ENCODE measurements at places on chromosomes 11 and 22.

DNA sequence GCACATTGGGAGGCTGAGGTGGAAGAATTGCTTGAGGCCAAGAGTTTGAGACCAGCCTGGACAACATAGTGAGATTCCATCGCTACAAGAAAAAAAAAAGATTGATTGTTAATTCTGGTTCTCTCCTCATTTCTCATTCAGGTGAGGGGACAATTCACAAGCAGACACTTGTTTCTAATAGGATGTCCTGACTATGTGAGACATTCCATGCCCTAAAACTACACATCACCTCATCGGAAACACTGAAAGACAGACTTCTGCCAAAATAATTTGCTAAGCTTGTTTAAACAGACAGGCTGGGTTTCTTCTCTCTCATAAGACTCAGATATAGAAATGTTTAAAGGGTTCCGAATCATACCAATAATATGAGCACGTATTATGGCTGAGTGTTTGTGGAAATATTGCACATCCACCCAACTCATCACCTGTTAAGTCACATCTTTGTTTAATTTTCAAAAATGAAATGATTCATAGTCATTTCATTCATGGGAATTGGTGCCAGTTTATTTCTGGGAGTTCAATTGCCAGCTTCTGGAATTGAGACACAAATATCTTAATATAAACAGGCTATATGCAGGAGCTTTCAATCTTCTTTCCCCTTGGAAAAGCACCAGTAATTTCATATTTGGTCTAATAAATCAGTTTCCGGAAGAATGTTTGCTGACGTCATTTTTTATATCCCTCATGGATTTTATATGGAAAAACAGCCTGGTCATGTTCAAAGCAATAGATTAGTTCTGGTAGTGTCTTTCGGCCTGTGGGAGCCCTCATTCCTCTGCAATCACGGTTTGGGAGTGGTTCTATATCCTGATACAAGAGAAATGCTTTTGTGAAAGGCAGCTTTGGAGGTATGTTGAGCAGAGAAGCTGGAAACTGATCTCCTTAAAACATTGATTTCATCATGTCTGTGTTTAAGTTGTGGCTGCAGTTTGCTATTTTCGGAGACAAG lies 87.0 kb downstream of the BDNF start:
- no peak for DNase-seq

DNA sequence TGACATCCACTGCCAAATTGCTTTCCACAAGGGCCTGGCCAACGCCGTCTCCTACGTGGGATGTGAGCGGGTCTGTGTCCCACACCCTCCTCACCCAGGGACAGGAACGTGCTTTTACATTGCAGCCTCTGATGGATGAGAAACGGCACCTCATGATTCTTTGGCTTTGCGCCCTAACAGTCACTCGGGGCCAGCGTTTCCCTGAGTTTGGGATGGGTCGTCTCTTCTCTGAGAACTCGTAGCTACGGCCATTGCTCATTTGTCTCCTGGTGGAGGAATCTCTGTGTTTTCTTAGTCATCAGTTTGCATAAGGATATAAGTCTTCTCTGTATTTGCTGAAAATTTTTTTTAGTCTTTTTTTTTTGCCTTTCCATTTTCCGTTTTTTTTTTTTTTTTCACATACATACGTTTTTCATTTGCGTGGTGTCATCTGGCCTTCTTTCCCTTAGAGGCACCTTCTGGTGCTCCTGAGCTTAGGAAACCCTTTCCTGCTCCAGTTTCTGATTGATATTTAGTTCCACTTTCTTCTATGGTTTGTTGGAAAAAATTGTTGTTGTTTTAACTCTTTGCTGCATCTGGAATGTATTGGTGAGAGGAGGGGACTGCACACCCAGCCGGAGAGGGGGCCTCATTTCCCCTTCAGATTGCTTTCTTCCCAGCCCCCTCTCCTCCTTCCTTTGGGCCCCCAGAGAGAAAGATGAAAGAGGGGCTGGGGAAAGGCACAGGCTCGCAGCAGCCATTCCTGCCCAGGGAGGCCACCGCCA lies 12.0 kb downstream of the TNNT3 start:
- DNase-seq: no peak

DNA sequence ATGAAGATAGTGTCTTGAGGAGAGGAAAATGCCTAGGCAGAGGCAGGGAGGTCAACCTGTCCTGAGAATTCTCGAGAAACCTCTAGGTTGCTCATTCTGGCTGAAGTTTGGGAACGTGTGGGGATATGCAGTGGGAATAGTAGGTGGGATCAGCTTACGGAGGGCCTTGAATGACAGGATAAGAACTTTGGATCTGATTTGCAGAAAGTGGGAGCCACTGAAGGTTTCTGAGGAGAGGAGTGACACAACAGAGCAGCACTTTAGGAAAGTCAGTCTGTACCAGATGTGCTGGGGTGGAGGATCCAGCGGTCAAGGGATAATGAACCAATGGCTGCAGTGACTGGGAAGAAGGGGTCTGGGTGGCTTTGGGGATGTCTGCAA lies 2.4 kb downstream of the CD82 start:
- no peak for DNase-seq

- DNase-seq: no peak
Measured at GRCh38 chr11:46256540-46257001, 20.9 kb upstream of the CREB3L1 start.

DNA sequence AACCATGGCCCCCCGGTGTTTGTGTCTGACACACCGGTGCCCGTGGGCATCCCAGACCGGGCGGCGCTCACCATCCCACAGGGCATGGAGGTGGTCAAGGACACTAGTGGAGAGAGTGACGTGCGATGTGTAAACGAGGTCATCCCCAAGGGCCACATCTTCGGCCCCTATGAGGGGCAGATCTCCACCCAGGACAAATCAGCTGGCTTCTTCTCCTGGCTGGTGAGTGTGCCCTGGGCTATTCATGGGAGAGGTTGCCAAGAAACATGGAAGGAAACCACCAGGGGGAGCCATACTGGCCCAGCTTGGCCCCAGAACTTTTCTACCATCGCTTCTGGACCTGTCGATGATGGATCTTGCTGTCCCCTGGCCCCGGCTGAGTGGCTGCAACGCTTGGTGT lies 36.5 kb downstream of the PRDM11 start:
- DNase-seq: no peak

GRCh38 chr11:27699926-27700350 lies 317 bp downstream of the BDNF start:
- no peak for DNase-seq

DNA sequence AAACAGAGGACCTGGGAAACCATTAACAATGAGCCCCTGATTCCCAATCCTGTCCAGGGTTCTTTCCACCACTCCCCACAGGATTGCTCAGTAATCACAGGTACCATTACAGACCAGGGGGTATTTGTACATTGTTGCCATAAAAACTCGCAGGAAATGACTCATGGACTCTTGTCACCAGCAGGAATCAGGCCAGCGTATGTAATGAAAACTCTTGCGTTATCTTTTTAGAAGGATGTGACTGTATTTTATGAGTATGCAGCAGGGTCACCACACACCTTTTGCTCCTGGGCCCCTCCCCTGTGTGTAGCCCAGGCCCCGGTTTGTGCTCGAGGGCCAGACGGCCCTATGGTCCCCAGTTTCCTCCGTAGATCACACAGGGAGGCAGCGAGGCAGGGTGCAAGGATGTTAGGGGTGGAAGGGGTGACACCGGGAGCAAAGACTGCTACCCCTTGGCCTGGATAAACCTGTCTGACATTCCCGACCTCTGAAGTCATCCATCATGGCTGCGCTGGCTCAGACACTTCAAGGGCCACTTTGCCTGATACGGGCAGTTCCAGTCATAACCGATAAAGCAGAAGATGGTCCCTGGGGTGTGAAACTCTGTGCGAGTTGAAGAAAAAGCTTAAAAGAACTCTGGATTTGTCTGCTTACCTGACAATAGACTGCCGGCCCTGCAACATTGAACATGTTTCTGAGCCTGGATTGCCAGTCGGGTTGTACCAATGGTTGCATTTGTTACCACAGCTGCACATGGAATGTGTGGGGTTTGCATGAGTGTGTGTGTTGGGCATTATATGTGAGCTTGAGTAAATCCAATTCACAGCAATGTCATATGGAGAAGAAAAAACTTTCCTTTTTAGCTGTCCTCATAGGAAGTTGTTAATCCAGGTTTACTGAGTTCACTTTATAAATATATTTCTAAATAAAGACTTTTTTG lies 56.9 kb downstream of the MICAL2 start:
- no peak for DNase-seq

- no peak for DNase-seq
Measured at GRCh38 chr22:28297504-28297903, 378.4 kb upstream of the PITPNB start.

DNA sequence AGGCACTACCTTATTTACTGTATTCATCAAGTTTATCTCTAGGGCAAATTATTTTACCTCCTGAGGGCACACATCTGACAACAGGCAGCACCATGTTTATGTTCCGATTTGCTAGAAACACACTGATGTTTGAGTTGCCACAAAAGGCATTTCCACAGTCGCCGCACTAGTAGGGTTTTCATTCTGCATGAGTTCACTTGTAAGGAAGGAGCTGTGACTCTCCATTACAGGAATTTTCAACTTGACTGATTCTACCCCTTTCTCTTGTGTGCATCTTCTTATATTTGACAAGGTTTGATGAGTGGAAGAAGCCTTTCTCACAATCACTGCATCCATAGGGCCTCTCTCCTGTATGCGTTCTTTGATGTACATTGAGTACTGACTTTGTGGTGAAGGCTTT lies 455.9 kb upstream of the CNTN5 start:
- no peak for DNase-seq

- no peak for DNase-seq
Measured at GRCh38 chr11:93278976-93279375, 51.6 kb upstream of the DEUP1 start.

- DNase-seq: no peak
Measured at GRCh38 chr11:42169191-42169590, 709.7 kb upstream of the LRRC4C start.

DNA sequence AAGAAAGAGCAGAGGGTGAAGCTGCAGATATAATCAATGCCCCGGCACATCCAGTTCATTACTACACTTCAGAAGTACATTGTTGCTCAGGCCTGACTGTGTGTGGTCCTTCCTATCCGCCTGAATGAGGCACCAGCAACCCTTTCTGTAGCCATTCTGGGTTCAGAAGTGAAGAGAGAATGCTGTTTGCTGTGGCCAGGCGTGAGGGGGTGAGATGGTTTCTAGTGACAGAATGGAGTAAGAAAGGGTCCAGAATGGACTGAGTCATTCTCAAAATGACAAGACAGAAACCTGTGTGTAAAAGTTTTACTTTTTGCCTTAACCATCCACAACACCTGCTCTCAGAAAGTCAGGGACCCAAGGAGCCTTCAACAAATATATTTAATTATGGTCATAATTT lies 334.8 kb downstream of the GUCY1A2 start:
- no peak for DNase-seq

DNA sequence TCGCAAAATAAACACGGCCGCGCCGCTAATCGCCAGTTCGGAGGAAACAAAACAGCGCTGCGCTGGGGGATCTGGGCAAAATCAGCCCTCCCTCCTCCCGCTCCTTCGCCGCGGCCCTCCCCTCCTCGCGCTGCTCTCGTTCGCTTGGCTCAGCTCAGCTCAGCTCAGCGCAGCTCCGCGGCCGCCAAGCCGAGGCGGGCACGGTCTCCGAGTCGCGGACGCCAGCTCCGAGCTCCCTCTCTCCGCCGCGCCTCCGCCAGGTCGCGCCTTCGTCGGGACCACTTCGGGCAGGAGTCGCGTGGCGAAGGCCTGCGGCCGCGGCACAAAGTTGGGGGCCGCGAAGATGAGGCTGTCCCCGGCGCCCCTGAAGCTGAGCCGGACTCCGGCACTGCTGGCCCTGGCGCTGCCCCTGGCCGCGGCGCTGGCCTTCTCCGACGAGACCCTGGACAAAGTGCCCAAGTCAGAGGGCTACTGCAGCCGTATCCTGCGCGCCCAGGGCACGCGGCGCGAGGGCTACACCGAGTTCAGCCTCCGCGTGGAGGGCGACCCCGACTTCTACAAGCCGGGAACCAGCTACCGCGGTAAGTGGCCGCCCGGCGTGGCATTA lies at the start of gene SPON1:
SPON1 (plus strand) TSS at position 162 of the 607 bp plus-strand sequence; CDS start at position 344, 182 bp downstream.
- peak; percentile 53 for DNase-seq

DNA sequence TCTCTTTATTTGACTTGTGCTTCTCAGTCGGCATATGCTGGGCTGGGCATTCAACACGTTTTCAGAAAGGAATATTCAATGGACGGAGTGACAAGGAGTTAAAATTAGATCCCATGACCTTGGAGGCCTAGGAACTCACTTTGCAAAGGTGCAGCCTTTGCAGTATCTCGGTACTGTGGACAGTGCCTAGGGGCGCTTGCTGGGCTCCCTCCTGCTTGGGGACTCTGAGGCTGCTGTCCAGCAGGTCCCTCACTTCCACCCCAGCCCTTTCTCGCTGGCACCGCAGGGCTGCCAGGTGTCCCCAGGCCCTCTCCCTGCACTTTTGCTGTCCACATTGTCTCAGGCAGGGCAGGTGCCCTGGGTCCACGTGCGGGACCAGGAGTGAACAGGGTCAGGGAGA lies 255.5 kb upstream of the B3GAT1 start:
- no peak for DNase-seq

GRCh38 chr11:47222696-47223095 lies 7.9 kb downstream of the DDB2 start:
- DNase-seq: no peak

DNA sequence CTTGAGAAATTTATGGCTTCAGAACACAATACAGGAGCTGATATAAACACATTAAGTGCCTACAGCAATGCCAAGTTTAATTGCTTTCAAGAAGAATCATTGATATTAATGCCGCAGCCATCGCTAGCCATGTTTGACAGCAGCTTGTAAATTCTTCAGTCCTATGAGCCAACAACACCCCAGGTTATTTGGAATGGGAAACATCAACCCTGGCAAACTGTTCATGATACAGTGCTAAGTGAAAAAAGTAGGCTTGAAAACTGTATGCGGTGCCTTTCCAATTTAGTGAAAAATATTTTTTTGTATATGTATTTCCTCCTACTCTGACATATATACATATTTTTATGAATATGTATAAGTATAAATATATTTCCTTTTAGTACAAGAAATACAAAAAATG lies 142.6 kb downstream of the CSNK2A3 start:
- DNase-seq: no peak

- DNase-seq: no peak
Measured at GRCh38 chr11:127451861-127452260, 451.3 kb upstream of the KIRREL3 start.

GRCh38 chr11:118000850-118001228 lies 14.6 kb downstream of the IL10RA start:
- no peak for DNase-seq

- DNase-seq: no peak
Measured at GRCh38 chr11:86184728-86185380, 59.7 kb upstream of the EED start.

- no peak for DNase-seq
Measured at GRCh38 chr11:72079819-72080325, 470 bp downstream of the NUMA1 start.

DNA sequence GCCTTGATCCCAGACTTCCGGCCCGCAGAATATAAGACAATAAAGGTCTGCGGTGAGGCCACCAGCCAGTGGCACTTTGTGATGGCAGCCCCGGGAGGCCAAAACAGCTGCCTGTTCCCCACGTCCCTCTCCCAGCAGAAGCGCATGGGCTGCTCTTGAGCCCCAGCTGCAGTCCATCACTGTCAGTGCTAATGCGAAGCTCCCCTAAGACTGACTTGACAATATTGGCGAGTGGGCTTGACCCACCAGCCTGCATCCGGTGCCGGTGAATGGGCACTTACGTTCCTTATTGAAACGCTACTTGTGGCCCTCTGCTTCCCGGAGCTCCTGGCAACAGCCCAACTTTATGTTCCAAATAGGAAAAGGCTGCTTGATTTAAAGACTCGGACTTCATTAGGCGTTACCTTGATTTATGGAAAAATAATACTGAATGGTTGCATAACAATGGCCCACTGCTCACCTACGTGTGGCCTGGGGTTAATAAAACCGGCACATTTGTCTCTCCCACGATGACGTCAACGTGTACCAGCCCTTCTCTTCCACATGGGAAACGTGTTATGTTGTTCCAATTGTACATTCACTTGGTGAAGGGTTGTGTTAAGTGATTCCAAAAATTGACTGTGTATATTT lies 93.4 kb upstream of the SEPTIN5 start:
- DNase-seq: no peak

Data from activated naive CD8-positive, alpha-beta T cell treated with anti-CD3 and anti-CD28 coated beads, Interleukin-2, amount 50 U/mL, for 24 hours (primary cell).